AG09309 (cell line): ENCODE measurements at places on chromosomes 12 and 14.

DNA sequence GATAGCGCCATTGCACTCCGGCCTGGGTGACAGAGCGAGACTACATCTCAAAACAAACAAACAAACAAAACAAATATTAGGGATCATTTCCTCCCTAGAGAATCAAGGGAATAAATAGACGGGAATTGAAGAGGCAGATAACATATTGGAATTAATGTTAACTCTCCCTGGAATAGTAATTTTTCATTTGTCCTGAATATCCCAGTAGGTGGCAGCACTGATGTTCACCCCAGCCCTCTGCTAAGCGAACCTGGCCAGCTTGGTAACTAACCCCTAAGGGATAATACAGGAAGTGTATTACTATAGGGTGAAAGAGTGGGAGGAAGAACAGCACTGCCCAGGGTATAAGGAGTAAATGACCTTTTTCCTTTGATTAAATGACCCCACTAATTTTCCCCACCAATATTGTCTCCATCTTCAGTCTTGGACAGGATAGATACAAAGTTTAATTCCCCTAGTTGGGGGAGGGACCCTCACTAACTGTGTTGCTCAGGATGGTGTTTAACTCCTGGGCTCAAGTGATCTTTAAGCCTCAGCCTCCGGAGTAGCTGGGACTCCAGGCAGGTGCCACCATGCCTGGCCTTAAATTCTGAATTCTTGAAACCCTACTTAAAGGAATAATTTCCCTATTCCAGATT is 40.5 kb downstream of the SLC2A14 start:
- peak; percentile 4 for DNase-seq

GRCh38 chr14:100729982-100730381 is 3.3 kb downstream of the DLK1 start:
- no peak for DNase-seq

GRCh38 chr12:30529489-30530269 is 166.0 kb downstream of the IPO8 start:
- DNase-seq: no peak

- DNase-seq: no peak
These were observed 7.7 kb downstream of the PPP1R3E start for GRCh38 chr14:23294734-23295561.

GRCh38 chr12:69090722-69091121 is 148.6 kb upstream of the CPSF6 start:
- DNase-seq: no peak

GRCh38 chr14:81565441-81566290 is 32.0 kb upstream of the SEL1L start:
- no peak for DNase-seq

DNA sequence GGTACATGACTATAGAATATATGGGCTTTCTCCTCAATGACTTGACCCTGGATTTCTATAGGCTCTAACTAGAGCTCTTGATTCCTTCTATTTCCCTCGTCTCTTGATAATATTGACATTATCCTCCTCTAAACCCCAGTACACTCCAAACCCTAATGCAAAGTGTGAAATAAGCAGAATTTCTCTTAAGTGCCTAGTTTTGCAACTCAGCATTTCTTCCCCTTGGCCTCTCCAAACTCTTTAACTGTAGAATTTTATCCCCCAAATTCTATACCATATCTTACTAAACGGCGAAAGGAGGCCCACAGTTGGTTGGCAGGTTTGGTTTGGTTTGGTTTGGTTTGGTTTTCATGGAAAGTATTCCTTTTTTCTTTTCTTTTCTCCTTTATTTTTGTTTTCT is 498.7 kb downstream of the CCER1 start:
- DNase-seq: no peak

DNA sequence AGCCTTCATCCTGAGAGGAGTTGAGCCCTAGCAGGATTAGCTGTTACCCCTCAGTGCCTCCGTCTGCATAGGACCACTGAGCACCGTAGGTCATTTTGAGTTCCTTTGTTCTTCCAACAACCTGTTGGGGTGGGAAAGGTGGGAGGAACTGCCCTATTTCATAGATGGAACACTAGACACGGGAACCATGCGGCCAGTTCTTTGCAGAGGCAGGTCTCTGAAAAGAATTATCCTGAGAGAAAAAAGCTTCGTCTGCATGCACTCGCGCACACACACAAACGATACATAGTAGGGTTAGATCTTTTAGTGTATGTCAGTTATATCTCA is 28.5 kb downstream of the TRAFD1 start:
- no peak for DNase-seq

- no peak for DNase-seq
These were observed 45.7 kb downstream of the TMEM132C start for GRCh38 chr12:128312661-128313060.

DNA sequence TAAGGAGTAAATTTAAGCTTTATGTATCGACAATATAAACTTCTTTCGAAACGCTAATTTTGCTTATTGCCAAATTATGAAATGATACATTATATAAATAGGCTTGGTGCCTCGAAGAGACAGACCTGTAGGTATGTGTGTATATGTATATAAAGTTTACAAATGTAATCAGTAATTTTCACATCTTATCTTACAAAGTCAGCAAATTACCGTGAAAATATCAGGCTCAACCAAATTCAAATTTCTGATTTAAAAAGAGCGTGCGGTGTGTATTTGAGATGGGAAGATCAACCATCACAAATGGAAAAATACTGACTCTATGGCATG is 605 bp downstream of the ZCRB1 start:
- no peak for DNase-seq
